Neural crest cell (in vitro differentiated cells): ENCODE measurements at places on chromosomes 6 and 20. TPM values are rescaled to one million over a fixed set of nuclear protein-coding genes. Genes with fewer than 3 reads are reported as not detected.

GRCh38 chr6:21597801-21598673 is 4.5 kb downstream of the SOX4 start:
- no peak for DNase-seq

DNA sequence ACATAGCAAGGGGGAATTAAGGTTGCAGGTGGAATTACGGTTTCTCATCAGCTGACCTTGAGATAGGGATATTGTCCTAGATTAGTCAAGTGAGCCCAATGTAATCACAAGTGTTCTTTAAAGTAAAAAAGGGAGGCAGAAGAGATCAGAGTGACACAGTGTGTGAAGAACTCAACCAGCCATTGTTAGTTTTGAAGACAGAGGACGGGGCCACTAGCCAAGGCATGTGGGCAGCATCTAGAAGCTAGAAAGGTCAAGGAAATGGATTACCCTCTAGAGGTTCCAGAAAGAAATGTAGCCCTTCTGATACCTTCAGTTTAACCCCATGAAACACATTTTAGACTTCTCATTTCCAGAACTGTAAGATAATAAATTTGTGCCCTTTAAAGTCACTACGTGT is 18.5 kb upstream of the TSPYL1 start:
- no peak for DNase-seq

DNA sequence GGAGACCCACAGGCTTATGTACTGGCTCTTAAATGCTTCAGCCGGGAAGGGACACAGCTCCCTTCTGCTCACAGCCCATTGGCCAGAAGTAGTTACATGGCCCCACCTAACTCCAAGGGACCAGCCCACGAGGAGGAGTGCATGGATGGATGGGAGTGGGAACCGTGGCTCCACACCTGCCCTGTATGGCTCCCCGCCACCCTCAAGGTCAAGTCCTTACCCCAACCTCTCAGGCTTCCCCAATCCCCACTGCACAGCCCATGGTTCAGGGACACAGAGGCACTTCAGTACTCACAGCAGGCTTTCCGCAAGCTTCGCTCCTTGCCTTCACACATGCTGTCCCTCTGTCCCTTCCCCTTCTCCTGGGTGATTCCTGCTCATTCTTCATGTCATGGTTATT is 137.9 kb upstream of the KCNG1 start:
- no peak for DNase-seq

GRCh38 chr6:109660526-109661320 is 30.3 kb downstream of the AK9 start:
- DNase-seq, result no peak

DNA sequence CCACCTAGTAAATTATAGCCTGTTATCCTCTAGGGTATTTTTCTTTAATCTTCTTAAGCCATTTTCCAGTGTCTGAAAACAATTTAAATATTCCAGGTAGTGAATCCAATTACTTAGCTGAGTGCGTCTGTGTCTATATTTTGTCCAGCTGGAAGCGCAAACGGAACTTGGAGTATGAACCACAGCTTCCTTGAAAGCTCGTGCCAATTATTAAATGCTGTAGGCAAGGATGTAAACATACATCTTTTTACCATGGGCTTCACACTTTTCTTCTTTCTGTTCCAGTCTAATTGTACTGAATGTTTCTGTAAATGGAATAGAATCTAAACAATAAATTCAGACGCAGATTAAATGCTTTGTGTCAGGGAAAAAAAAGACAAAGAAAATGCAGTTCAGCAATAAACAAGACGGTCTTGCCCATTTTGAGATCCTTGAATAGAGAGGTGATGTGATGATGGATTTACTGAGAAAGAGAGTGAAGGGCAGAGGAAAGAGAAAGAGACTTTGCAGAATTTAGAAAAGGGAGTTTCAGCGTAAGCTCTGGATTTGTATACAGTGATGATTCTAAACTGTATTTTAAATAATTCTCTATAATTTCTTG is 1.9 kb downstream of the PLCB1 start:
- no peak for DNase-seq

The ADISSP gene
- 86.0 and 93.0 TPM in 2 replicates for total RNA-seq

The VGLL2 gene
- total RNA-seq, result 0.16 and 0.25 TPM in 2 replicates

The STMND1 gene
- not detected in 2 replicates for total RNA-seq

GRCh38 chr6:70079241-70079640 is 212.9 kb downstream of the COL19A1 start:
- no peak for DNase-seq

DNA sequence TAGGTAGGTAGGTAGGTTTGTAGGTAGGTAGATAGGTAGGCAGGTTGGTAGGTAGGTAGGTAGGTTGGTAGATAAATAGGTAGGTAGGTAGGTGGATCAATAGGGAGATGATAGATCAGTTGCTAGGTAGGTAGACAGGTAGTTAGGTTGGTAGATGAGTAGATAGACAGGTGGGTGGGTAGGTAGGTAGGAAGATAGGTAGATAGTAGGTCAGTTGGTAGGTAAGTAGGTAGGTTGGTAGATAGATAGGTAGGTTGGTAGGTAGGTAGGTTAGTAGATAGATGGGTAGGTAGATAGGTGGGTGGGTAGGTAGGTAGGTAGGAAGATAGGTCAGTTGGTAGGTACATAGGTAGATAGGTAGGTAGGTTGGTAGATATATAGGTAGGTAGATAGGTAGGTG is 72.0 kb upstream of the PDE10A start:
- no peak for DNase-seq

The HLA-DQB1 gene
- total RNA-seq, result 0.18 and 0.23 TPM in 2 replicates

DNA sequence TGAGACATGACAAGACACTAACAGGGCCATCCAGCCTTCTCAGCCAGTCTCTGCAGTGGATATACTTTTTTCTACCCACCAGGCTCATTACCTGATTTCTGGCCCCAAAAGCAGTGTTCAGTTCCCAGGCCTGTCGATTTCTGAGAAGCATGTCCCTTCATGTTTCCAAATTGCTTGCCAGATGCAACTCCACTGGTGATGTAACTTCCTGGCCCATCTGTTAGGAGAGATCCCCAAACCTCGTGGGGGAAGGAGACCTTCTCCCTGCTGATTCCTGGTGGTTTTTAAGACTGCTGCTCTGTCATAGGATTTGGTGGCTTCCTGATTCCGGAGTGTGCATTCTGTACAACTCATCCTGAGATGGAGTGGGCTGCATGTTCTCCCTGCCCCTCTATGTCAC is 31.6 kb upstream of the MRPS10 start:
- DNase-seq, result no peak

- no peak for DNase-seq
Observed at GRCh38 chr6:111353912-111354462, 129.0 kb downstream of the REV3L start.

DNA sequence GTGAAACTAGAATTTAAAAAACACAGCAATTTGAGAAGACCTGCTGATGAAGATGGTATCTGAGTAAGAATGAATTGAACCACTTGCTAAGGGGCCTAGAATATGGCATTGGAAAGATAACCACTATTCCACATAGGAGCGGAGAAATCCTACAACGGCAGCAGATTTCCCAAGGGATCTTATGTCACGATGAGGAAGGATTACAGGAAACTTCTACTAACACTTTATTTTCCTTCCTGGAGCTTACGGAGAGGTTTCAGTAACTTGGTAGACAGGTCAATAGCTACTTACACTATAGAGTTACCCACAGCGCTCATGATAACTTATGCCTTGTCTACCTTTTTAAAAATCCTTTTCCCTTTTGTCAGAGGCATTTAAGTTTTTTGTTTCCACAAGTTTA is 11.8 kb upstream of the TCF21 start:
- DNase-seq, result no peak

- DNase-seq, result no peak
Observed at GRCh38 chr6:138563650-138564049, 64.4 kb upstream of the NHSL1 start.

GRCh38 chr6:149895833-149896271 is 2.1 kb downstream of the RAET1E start:
- DNase-seq, result no peak

DNA sequence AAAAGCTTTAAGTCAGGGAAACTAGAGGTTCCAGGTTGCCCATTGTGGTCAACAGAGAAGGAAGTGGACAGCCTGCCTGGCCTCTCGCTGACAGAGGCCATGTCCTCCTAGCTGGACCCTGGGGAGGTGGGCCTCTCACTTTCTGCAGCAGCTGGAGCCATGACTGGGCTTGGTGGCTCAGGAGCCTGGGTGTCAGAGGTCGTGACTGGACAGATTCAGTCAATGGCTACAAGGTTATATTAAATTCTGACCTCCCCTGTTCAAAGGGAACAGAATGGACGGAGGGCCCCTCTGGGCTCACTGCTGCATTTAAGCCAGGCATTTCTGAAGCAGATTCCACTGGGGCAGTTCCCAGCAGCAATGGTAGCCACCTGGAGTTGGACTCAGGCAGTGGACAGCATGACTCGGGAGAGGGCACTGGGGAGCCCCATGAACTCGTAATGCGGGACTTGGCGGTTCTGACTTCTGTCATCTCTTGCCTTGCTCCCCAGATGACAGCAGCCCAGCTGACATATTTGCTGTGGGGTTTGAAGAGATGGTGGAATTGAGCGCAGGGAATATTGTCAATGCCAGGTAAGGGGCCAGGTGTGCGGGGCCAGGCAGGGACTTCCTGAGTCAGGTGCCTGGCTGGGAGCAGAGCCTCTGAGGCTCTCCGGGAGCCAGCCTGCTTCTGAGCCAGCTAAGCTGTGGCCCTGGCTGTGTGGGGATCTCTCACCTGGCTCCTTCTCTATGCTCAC is 86.7 kb downstream of the SYNJ2 start:
- DNase-seq, result no peak

GRCh38 chr6:105748737-105749161 is 337.4 kb upstream of the PRDM1 start:
- DNase-seq, result no peak

- no peak for DNase-seq
Observed at GRCh38 chr6:137819740-137820139, 47.3 kb upstream of the TNFAIP3 start.

DNA sequence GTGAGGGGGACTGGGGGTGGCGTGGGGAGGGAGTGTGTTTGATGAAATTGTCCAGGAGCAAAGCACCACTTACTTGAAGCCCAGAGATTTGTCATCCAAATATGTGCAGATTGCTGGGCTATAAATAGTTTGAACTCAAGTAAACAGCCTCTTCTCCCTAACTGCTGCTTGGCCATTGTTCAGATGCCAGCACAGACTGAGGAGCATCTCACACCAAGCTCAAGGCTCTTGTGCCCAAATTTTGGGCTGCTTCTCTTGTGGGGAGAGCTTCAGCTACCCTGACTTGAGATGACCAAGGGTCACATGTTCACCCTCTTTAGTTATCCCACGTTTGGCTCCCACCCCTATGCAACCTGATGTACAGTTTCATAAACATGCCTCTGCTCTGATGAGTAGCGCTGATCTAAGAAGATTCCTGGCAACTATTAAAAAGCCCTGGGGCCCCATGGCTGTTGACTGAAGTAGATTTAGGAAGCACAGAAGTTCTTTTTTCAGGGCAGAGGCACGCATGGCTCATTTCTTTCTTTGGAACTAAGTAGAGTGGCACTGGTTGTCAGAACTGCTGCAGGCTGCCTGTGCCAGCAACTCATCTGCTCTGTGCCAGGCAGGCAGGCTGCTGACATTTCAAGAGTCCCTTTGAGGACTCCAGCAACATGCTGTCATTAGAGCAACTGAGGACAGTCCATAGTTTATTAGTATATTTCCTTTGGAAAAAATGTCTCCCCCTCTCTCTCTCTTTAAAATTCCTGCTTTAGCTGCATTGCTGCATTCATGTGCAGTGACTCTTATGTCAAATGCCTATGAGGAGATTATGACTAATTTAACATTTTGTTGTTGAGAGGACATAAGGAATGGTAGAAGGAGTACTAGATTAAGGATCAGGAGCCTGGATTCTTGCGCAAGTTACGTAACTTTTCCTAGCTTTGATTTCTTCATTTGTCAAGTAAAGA is 9.6 kb upstream of the PKIG start:
- no peak for DNase-seq

DNA sequence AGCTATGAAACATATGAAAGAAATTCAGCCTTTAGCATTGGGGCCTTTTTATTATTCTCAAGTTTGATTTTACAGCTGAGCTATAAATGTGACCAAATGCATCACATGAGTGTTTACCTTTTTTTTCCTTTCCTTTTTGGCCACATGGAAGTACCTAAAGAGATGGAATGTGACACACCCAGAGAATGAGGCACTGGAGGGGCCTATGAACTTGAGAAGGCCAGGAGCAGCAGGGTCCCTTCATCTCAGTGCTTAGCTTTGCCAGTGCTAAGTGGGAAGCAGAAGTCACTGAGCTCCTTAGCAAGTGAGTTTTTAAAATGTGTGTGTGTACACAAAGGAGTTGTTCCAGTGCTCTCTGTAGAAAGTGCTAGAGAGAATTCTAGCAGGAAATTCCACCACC is 44.7 kb downstream of the RREB1 start:
- no peak for DNase-seq

GRCh38 chr6:40408786-40409542 is 178.2 kb downstream of the LRFN2 start:
- no peak for DNase-seq

GRCh38 chr6:4327841-4328240 is 192.5 kb upstream of the ECI2 start:
- no peak for DNase-seq

DNA sequence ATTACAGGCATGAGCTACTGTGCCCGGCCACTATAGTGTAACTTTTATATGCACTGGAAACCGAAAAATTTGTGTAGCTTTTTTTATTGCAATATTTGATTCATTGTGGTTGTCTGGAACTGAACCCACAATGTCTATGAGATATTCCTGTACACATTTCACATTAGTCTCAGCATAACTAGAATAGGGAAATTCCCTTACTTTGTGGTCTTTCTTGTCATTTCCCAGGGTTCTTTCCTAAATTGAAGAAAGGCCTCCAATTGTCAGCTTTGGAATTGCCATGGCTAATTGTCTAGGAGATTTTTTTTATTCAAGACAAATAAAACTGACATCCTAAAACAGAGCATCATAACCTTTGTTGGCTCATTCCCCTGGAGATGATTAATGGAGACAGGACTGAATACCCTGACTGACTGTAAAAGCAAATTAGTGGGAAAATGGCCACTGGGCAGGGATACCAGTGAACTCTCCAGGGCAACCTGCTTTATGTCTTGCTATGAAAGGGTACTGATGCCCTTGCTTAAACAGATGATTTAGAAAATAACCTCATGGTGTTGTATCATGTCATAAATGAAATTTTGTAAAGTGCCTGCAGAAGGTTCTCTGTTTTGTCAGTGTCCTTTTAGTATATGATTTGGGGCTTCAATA is 576.9 kb downstream of the RFPL4B start:
- DNase-seq, result no peak

The ADAM33 gene
- total RNA-seq, result 3.0 and 3.2 TPM in 2 replicates

- no peak for DNase-seq
Observed at GRCh38 chr6:105619971-105620741, 217.3 kb upstream of the PREP start.

The TBC1D7 gene
- total RNA-seq, result 35.4 TPM in 2 replicates

DNA sequence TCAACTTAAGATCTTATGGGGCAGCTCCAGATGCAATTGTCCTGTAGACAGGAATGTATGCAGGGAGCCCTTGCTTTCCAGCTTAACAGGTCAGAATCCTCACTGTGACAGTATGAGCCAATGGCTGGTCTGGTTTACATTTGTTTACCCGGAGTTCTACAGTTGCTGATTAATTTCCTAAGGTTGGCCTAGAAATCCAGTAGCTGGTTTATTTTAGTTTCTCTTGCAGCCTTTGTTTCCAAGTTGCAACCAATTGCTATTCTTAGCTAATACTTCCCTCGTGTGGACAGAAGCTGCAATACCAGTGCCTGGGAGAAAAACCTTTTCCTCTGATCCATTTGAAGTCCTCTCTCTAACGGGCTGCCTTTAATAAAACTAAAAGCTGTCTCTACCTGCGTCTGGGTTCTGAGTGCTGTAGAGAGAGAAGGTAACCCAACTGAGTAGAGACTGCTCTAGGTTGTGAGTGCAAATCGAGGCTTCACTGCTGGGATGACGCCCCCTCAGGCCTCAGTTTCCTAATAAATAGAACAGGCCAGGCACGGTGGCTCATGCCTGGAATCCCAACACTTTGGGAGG is 45.9 kb downstream of the ZNF217 start:
- peak; percentile 39 for DNase-seq

The DEK gene
- total RNA-seq, result 207 and 221 TPM in 2 replicates

The SOBP gene
- 23.0 and 24.0 TPM in 2 replicates for total RNA-seq
